ENCODE measurements at places on chromosomes 7 and 10.

DNA sequence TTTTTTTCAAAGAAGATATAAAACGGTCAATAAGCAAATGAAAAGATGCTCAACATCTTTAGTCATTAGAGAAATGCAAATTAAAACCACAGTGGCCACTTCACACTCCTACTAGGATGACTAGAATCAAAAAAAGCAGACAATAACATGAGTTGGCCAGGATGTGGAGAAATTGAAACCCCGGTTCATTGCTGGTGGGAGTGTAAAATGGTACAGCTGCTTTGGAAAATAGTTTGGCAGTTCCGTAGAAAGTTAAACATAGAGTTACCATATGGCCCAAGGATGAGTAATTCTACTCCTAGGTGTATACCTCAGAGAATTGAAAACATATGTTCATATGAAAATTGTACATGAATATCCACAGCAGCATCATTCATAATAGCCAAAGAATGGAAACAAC is 573.3 kb downstream of the GALNT17 start:
- DNase-seq = no peak

DNA sequence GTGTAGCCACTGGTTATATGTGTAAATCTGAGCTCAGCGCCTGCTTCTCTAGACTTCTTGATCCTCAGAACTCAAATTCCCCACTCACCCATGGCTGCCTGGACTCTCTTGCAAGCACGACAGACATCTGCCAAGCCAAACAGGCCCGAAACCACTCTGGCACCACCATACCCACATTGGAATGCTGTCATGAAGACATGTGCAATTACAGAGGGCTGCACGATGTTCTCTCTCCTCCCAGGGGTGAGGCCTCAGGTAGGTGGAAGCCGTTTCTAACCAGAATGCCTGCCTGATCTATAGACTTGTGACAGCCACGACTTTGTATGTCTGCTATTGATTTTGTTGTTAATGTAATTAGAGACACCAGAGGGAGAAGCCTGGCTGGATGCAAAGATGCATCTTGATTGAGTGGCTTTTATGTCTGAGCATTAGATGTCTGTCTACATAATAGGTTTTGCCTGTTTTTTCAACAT is 4.0 kb downstream of the BAMBI start:
- no peak for DNase-seq

- DNase-seq = no peak
Observed at GRCh38 chr7:157627033-157627432, 290.2 kb downstream of the DNAJB6 start.

DNA sequence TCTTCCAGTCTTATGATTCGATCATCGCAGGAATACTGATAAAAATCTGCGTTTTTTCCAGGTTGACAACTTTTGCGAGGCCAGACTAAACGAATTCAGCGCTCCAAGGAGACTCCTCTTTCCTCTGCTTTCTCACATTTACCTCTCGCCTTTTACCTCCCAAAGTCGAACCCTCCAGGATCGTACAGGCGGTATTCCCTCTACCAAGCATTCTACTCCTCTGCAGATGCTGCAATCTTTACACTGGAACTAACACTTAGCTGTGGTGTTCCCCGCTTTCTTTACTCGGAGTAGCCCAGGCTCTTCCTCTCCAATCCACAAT is 449 bp downstream of the NUDT5 start:
- no peak for DNase-seq

DNA sequence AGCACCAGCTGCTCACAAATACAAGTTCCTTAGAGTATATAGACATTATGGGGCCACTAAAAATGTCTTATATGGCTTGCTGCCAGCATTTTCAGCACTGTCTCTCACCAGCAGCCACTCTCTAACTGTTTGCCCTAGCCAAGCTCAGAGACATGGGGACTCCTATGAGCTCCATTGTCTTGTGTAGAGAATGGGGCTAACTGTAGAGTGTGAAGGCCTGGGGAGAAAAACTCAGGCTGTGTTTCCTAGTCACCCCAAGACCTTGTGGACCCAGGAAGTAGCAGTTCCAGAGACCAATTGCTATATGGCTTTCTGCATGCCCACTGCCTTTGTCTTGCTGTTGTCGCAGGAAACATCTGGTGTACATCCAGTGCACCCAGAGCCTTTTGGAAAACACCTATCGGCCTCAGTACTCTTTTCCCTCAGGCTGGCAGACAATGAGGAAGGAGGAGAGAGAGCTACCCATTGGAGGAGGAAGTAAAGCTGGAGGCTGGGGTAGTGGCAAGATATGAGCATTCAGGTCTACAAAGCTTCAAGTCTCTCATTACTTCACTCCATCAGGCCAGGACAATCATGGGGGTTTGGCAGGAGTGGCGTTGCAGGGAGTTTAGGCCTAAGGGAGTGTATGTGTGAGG is 28.4 kb downstream of the ENTPD1 start:
- DNase-seq = no peak

DNA sequence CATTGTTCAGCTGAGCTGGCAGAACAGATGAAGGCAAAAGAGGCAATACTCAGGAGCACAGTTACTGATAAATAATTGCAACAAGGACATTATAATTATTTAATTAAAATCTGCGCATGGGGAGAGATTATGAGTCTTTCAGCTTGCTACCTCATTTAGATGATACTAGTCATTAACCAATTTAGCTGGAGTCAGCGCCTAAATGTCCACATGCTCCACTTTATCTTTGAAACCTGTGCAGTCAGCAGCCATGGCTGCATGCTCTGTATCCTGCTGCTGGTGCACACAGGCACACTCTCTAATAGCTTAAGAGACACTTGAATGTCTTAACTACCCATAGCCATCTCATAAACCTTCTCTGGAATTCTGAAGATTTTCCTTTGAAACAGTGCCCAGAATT is 196.8 kb downstream of the PPP1R3A start:
- DNase-seq = no peak

GRCh38 chr7:30251708-30252329 is 32.6 kb upstream of the ZNRF2 start:
- no peak for DNase-seq

GRCh38 chr7:96407427-96407826 is 85.5 kb upstream of the SLC25A13 start:
- DNase-seq = no peak

GRCh38 chr10:43347997-43348396 is 23.4 kb upstream of the FXYD4 start:
- DNase-seq = no peak

- DNase-seq = no peak
Observed at GRCh38 chr7:66233638-66234037, 28.5 kb downstream of the TPST1 start.

GRCh38 chr10:52256832-52257691 is 57.0 kb upstream of the DKK1 start:
- no peak for DNase-seq

DNA sequence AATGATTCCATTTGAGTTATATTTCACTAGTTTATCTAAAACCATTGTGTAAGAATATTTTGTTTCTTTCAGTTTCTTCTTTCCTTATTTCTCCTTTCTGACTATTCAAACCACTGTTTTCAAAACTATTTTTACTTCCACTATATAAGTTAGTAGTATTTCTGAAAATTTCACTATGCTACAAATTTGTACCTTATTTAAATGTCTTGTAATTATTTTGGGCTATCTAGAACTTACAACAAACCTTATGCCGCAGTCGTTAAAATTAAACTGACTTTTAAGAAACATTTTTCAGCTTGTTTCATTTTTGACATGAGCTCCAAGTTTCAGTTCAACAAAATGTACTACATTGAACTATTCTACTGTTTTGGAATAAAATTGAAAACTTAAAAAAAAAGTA is 1.8 kb downstream of the TFEC start:
- no peak for DNase-seq

GRCh38 chr7:93245525-93246432 is 13.6 kb downstream of the VPS50 start:
- DNase-seq = no peak

DNA sequence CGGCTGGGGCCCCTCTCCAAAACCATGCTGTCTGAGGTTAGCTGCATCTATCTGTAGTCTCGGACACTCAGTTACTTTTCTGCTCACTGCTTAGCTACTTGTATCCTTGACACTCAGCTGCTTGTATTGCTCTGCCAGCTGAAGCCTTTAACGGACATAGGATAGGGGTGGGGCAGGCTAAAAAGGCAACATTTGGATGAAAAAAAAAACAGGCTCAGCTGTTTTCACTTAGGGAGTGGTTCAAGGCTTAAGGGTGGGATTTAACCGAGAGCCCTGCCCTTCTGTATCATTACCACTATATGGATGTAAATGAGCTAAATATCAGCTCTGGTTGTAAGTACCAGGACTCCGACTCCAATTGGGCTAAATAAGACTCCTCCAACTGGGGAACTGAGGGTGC is 28.6 kb downstream of the LSMEM1 start:
- DNase-seq = no peak

- no peak for DNase-seq
Observed at GRCh38 chr10:5619362-5620211, 46.8 kb downstream of the ASB13 start.

- no peak for DNase-seq
Observed at GRCh38 chr10:43043773-43044447, 33.0 kb upstream of the RET start.

GRCh38 chr10:130140425-130140824 is 4.2 kb downstream of the GLRX3 start:
- DNase-seq = no peak

- DNase-seq = no peak
Observed at GRCh38 chr7:103541026-103541425, 95.0 kb upstream of the SLC26A5 start.

DNA sequence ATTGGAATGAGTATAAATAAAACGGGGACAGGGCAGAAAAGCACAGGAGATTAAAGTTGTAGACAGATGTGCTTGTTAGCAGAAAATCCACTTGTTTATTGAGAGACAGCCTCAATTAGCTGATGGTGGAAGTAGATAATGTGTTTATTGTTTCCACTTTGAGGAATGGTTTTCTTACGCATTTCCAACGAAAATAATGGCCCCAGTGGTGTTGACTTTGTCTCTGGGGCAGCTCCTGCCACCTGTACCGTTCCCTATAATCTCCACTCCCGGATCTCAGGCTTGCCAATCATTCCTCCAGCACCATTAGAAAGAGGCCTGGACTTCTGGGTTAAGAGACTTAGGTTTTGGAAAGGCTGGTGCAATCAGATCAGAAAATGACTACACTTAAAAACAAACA is 638.7 kb downstream of the PARD3 start:
- no peak for DNase-seq

DNA sequence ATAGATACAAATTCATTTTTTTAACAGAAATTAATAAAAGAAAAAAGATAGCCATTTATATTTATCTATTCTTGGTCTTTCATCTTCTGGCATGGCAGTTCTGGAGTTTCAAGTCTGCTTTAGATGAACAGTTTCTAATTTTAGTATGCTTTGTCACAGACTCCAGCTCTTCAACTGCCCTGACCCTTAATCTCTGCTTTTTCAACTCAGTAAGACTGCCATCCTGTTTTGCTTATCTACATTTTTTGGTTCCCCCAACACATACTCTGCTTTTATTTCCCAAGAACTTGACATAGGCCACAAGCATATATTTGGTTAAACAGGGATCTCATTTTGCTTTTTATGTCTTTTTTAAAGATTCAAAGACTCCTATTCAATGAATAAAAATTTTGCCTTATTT is 309.3 kb upstream of the KCND2 start:
- no peak for DNase-seq

GRCh38 chr10:1977461-1977860 is 240.1 kb upstream of the ADARB2 start:
- DNase-seq = no peak

DNA sequence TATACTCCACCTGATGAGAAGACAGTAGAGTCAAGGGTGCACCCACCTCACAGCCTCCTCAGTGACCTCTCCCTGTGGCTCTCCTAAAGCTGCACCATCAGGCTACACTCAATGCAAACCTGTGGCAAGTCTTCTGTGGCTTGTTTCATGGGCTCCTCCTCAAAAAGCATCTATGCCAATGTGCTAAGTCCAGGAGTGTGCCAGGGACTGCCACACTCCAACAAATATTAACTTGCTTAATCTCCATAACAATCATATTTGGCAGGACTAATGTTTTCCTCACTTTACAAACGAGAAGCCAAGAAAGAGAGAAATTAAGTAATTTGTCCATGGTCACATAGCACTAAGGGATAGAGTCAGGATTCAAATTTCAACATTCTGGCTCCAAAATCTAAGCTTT is 11.9 kb downstream of the NRAP start:
- DNase-seq = no peak

DNA sequence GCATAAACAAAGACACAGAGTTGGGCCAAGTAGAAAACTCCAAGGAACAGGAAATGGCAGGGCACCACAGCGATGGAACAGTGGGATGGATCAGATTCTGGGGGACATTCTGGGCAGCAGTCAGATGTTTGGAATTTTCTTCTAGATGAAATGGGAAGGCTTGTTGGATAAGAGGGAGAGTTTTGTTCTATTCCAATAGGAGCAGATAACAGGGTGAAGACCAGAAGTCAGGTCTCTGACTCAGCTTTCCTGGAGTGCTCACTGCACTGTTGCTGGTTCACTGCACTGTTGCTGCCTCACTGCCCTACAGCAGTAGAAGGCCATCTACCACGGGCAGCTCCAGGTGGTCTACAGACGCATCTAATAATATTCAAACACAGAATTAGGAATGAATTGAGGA is 135.6 kb downstream of the ATE1 start:
- DNase-seq = no peak

Measured in stimulated activated CD8-positive, alpha-beta memory T cell treated with anti-CD3 and anti-CD28 coated beads, Interleukin-4, amount 100 ng/mL, for 24 hours (primary cell).